ENCODE measurements at places on chromosomes 5 and 9.

DNA sequence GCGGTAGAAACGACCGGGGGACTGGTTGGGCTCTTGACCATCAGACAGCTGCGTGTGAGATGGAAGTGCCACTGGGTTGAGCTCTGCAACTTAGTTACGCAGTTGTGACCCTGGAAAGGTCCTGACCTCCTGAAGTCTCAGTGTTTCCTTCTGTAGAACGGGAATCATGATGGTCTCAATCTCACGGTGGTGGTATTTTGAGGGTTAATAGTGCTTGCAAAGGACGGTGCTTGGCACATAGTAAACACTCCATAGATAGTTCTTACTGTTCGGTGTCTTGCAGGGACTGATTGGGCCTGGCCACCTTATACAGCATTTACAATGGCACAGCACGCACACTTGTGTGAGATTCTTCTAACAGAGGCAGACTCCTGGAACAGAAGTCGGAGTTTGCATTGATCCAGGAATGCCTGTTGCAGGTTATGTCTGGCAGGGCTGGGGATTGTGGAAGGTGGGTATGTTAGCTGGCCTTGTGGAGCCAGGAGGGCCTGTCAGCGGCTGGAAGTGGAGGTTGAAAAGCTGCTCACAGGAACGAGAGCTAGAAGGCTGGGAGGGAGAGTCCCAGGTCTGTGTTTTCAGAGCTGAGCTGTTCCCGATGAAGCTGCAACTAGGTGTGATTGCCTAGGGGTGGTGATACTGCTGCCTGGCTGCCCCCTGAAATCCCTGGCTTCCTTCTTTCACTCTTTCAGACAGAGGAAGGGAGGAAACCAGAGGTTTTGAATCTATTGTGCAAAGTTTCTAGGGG, 962 bp upstream of the TXN start:
- peak; percentile 20 for DNase-seq

- no peak for DNase-seq
These were observed 4.0 kb downstream of the IL7R start for GRCh38 chr5:35860686-35861085.

DNA sequence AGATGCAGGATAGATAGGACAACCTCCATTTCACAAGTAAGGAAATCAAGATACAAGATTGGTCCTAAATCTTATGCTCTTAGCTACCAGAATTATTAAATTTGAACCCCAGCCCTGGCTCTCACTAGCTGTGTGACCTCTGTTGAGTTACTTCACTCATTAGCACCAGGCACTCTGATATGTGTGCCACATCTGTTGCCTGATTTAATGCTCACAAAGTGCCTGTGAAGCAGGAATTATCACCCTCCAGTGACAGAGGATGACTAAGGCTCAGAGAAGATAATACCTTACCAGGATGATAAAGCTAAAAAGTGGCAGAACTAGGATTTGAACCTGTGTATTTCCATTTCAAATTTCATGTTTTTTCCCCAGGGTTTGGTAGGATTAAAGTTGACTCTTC, 110.0 kb downstream of the PLPPR1 start:
- no peak for DNase-seq

- DNase-seq, result peak; percentile 37
These were observed 617 bp downstream of the PPP6C start for GRCh38 chr9:125189011-125189360.

DNA sequence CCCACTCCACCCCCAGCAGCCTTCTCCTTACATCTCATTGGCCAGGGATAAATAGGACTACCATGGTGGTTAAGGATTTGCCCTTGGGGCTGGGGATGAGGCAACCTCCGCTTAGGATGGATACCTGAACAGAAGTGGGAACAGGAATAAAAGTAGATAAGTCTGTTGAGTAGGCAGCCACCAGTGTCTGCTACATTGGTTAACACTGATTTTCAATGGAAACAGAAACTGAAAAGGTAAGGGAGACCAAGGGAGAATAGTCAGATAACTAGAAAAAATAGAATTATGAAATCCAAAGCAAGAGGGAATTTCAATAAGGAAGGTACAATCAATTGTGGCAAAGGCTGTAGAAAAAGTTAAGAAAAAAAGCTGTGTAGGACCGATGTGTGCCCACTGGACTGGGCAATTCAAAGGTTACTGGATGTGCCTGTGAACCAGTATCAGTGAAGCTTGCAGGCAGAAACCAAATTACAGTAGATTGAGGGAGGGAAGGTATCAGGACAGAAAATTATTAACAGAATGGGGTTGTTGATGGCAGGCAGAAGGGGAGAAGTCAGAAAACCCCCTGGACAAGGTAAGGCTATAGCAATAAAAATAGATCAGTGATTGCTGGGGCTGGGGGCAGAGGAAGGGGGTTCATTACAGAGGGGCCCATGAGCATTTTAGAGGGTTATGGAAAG, 48.7 kb downstream of the DNAJC21 start:
- DNase-seq, result no peak

DNA sequence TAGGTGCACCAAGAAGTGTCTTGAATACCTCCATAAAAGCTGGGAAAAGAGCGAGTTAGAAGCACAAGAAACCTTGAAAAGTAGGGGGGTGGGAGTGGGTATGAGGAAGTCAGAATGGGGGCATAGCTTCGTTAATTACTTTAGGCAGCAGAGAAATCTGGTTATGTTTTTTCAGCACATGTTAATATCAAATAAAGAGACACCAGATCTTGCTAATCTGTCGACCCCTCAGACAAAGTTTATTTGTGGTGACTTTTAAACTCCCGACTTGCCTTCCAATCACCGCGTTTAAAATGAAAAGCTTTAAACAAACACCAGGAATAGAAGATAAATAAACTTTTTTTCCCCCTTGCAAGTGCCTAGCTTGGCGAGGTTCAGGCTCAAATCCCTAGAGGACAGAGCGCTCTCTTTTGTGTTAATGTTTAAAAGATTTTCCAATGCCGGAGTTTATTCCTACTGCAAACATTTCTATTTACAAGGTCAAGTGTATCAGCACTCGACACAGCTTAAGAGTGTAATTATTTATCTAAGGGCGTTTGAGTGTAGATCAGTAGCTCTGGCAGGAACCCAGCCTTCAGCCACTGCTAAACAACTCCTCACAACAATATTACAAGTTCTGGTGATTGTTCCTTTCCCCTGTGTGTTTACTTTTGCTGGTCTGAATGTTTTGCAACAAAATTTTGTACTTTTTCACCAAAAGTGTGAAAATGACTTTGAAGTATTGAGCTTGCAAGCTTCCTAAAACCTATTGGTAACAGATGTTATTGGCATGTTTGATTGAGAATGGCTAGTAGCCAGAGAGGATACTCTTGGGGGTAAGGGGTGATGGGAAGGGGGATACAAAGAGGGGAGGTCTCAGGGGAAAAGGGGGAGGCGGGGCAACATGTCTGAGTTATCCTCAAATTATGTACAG, 3.8 kb downstream of the GAS1 start:
- DNase-seq, result no peak

DNA sequence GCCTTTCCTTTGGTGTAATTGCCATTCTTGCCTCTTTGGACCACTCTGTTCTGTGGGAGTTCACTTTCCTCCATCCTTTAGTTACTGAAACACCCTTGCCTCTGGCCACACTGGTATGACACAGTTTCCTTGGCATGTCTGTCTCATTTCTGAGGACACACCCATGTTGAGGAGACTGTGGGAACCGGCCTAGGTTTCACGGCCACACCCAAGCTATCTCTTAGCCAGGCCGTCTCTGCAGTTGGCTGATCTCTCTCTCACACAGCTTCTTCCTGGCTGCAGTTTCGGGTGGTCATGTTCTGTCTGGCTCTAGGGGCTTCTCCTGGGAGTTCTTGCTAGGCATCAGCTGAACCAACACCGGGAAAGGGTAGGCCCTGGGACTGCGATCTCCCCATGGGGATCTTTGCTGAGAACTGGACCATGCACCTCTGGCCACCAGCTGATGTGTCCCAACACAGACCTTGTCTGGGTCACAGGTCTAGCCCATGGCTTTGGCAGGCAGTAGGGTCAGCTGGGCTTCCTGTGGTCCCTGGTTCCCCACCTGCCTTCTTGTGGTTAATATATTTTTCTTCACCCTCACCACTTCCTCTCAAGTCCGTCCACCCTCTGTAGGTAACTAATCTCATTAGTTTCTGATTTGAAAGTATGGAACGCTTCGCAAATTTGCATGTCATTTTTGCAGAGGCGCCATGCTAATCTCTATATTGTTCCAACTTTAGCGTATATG, 24.9 kb downstream of the ARHGEF37 start:
- no peak for DNase-seq

DNA sequence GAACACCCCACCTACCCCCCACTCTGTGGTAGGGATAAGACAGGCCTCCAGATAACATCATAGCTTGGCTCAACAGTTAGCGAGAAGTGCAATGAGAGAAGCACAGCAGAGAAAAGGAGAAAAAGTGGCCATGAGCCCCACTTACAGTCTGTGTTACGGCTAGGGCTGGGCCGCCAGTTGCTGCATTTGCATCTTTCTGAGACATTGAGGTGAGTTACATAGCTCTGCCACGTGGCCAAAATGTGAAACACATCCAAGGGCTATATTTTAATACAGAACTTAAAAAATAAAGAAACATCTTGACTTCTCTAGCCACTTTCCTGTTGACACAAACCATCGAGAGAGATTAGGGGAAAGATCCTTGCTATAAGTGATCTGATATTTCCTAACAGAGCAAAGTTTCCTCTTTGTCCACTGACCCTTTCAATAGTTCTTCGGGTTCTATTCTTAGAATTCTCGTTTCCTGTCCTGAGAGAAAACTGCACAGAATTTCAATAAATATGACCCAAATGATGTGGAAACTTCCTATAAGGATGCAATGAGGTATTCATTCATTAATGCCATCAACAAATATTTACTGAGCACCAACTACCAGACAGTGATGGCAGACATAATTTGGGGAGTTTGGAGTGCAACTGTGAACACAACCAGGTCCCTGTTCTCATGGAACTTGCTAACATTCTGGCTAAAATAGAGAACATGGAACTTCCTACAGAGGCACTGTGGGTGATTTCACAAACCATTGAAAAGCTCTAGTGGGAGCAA, 3.2 kb upstream of the TLE4 start:
- DNase-seq, result no peak

GRCh38 chr5:97998941-97999340, 774.5 kb upstream of the RGMB start:
- no peak for DNase-seq

DNA sequence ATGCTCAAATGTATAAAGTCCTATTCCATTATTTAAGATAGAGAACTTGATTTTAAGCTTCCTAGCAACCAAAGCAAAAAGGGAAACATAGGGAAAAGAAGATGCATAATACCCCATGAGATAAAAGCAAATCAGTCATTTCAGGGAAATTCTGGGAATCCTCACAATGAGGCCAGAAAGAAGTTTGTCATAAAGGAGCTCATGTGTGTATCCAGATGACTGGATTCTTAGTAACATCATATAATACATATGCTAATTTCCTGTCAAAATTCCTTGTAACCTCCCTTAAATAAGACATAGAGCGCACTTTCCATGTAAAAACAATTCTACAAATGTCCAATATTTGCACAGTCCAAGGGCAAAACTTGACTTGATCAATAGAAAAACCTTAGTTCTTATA, 411.0 kb upstream of the WWC1 start:
- DNase-seq, result no peak

DNA sequence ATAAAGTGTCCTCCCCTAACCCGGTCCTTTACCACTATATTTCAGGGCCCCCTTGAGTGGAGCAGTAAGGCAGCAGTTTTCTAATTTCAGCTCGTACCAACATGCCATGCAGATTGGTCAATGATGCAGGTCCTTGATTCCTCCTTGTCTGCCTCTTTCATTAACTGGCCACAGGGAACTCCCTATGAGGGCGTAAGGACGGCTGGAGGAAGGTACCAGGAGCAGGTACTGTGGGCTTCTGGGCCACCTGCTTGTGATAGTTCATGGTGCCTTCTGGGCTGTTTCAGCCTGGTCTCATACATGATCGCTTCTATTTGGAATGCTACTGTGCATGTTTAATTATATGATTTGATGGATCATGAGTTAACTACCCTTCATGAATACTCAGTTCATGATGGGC, 9.4 kb upstream of the ZFR start:
- DNase-seq, result no peak

DNA sequence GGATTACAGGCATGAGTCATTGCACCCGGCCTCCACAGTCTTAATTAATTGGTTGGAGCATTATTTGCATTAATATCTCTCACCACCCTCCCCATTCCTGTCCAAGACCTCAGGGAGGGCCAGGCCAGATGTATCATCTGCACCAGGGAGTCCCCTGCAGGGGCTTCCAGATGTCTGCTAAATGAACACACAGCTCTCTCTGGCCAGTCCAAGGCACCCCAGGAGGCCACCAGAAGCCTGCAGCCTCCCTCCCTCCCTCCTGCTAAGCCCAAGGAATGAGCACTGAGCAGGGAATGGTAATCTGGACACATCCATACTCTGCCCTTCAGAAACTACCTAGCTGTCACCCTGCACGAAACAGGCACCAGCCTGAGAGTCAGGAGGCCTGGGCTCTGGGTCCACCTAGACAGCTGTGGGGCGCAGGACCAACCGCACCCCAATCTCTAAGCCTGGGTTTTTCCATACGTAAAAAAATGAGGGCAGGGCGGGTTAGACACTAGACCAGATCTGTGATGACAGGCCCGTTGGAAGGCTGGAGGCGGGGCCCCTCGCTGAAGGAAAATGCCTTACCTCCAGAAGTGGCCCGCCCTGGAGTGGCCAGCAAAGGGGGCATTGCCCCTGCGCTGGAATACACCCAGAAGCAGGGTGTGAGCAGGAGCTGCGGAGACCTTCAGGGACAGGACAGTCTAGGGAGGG, 8.3 kb downstream of the CIZ1 start:
- DNase-seq, result no peak

GRCh38 chr5:56145511-56145910, 87.6 kb downstream of the ANKRD55 start:
- DNase-seq, result no peak

GRCh38 chr9:97563458-97564135, 62.1 kb downstream of the TMOD1 start:
- DNase-seq, result no peak

- no peak for DNase-seq
These were observed 112.2 kb downstream of the MRPL36 start for GRCh38 chr5:1687301-1687970.

DNA sequence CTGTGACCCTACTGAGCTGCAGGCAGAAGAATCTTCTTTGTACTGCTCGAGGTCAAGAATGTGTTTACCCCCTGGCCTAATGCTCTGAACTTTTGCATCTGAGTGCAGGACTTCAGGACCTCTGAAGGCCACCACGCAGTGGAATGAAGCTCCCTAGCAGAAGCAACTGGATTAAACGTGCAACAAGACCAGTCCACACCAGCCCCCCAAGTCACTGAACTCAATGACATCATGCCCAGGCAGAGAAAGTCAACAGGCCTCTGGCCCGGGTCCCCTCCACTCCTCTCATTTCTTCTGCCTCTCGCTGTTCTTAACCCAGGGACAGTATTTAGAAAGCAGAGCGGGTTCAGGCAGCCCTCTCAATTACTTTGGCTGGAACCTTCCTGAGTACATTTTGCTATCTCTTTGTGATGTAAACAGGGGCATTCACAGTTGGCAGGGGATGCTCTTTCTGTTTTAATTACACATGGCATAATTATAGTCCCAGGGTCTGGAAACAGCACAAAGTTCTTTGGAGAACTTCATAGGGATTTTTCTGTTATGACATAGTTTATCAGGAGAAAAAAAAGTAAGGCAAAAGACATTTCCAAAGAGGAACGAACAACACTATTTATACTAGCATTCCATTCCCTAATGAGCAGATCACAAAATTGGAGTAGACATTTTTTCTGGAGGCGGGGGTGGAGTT, 108.2 kb upstream of the SPATA31D4 start:
- DNase-seq, result no peak
